Mucosa of gallbladder (tissue), 1 donor: ENCODE measurements at places on chromosomes 11 and 22.

DNA sequence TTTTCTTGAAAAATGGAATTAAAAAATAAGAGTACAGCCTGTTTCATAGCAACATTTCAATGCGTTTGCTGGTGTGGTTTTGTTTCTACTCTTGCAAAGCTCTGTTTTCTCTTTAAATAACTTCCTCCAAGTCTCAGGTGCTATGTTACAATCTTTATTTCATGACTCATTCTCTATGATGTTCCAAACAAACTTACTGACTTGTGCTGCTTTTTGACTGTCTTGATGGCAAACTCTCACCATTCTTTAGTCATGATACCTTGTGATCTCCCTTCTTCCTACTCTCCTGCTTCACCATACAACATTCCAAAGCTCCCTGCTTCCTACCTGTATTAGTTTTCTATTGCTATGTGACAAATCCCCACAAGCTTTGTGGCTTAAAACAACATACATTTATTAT lies 166.1 kb downstream of the C11orf91 start:
- DNase-seq = no peak

- DNase-seq = no peak
Observed at GRCh38 chr11:62555464-62556107, 9.0 kb upstream of the AHNAK start.

- DNase-seq = peak; percentile 52
Observed at GRCh38 chr11:73323464-73323863, 15.4 kb downstream of the ARHGEF17 start.

GRCh38 chr11:61526956-61527731 lies 18.6 kb downstream of the LRRC10B start:
- no peak for DNase-seq

- DNase-seq = peak; percentile 7
Observed at GRCh38 chr22:48949375-48950149, 878.1 kb downstream of the BRD1 start.

- peak; percentile 54 for DNase-seq
Observed at GRCh38 chr11:130124096-130124495, 35.5 kb upstream of the ST14 start.

DNA sequence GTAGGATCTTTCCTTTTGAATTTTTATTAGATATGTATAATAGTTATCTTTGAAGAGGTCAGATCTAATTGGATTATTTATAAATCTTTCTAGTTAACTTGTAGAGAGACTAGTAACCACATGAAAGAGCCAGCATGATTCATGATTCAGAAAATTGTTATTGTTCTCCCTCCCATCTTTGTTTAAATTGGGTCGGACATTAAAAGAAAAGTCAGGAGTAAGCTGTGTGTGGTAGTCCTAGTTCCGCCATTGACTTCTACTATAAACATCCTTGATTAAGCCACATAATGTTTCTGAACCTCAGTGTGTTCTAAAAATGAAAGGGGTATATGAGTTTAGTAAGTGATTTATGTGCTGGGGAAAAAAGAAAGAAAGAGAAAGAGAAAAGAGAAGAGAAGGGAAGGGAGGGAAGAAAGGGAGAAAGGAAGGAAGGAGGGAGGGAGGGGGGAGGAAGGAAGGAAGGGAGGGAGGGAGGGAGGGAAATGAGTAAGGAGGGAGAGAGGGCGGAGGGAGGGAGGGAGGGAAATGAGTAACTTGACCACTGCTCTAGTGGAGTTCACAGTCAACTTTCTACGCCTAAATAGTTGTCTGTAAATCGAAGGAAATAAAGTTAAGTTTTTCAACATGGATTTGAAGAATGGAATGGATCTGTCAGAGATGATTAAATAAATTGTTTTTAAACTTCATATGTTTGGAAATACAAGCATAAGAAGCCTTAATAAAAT lies 32.9 kb downstream of the SIK2 start:
- no peak for DNase-seq

DNA sequence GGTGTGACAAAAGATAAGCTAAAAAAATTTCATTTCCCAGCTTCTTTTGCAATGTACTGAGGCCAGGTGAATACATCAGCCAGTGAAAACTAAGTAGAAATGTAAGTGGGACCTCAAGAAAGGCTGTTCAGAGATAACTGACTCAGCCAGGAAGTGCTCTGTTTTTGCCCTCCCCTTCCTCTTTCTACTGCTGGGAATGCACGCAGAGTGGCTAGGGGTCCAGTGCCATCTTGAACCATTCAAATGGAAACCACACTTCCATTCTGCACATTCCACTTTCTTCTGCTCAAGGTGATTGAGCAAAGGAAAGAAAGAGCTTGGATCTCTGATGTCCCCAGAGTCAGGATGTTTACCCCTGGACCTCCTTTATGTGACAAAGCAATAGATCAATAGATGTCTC lies 27.8 kb upstream of the LMO2 start:
- DNase-seq = no peak

DNA sequence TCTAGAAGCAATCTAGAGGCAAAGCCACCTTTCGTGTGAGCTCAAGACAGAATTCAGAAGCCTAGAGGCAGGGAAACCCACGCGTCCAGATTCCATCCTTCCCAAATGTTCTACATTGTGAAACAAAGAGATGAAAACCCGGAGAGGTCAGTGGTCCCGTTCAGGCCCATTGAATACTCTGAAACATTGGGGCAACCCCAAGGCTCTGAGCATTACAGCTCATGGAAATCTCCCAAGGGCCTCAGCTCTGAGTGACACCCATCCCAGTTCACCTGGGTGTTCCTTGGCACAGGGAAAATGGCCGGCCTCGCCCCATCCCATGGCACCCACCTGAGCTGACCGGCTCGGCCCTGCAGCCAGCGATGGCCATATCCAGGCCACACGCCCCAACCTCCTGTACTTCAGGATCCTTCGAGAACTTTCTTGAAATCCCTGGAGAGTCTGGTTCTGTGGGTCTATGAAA lies 128.6 kb upstream of the FGF3 start:
- DNase-seq = no peak

GRCh38 chr11:119094816-119095065 lies 6.9 kb downstream of the DPAGT1 start:
- peak; percentile 85 for DNase-seq

DNA sequence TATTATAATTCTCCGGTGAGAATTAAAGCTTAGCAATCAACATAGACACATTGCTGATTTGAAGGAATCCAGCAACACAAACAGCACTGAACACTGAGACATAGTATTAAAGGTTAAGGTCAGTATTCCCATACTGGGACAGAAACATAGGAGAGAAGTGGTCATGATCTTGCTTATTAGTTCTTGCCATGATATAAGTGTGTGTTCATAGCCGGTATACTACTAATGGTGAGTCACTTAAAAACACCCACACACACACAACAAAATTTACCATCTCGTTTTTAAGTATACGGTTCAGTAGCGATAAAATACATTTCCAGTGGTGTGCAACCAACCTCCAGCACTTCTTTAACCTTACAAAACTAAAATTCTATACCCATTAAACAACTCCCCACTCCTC lies 96.3 kb downstream of the C11orf65 start:
- DNase-seq = no peak

DNA sequence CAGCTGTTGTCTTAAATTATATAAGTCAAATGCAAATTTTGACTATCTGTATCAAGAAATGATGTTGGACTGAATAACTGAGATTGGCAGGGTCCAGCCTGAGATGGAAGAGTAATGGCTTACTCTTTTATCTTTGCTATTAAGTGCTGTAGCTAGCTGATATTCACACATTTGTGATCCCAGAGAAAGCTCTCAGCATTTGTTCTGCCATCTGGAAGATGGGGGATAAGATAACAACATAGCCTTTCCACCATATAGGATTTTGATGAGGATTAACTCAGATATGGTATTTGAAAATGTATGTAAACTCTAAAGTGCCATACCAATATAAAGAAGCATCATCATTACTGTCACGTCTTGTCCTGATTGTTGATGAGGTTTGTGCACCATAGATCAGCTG lies 1063.2 kb upstream of the TENM4 start:
- DNase-seq = no peak

DNA sequence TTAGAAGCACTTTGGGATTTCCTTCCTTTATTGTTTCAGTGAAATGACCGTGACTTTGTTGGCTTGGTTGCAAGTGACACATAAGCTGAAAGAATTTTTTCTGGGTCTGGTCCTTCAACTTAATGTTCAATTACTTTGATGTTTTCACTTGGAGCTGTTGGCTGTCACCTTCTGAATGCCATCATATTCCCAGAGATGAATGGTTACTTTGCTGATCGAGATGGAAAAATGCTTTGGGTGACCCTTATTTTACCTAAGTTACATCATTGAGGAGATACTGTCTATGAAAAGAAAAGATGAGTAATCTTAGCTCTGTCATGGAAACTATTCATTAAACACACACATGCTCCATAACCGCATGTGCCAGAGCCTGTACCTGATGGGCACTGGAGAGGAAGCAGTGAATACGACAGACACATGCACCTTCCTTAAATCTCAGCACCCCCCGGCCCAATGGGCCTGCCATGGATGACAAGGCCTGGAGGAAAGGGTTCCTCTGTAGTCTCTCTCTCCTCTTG lies 76.9 kb downstream of the TENM4 start:
- no peak for DNase-seq

DNA sequence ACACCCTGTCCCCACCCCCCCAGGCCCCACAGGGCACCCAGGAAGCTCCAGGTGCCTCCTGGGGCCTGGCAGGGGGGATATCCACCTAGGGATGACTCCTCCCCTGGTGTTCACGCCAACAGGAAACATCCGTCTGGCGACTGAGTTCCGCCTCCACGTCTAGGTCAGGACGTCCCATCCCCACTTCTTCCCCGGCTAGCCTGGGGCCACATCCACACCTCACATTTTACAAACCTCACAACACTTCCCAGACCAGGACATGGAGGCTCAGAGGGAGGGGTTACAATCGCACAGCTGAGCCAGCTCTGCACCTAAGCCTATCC lies 21.0 kb downstream of the MAFF start:
- peak; percentile 57 for DNase-seq

DNA sequence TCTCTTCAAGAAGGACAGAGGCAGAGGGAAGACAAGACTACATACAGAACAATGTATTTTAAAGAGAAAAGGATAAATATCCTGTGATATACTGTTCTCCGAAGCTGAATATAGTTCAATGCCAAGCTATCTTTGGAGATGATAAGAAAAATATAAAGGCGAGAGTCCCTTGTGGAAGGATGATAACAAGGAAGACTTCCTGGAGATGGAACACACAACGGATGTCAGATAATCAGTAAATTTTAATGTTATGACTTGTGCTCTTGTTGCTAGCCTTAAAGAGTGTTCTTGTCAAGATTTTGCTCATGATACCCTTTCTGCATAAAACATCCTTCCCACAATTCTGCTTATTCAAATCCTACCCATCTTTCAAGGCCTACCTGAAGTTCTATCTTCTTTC lies 6.8 kb upstream of the CTR9 start:
- DNase-seq = no peak

DNA sequence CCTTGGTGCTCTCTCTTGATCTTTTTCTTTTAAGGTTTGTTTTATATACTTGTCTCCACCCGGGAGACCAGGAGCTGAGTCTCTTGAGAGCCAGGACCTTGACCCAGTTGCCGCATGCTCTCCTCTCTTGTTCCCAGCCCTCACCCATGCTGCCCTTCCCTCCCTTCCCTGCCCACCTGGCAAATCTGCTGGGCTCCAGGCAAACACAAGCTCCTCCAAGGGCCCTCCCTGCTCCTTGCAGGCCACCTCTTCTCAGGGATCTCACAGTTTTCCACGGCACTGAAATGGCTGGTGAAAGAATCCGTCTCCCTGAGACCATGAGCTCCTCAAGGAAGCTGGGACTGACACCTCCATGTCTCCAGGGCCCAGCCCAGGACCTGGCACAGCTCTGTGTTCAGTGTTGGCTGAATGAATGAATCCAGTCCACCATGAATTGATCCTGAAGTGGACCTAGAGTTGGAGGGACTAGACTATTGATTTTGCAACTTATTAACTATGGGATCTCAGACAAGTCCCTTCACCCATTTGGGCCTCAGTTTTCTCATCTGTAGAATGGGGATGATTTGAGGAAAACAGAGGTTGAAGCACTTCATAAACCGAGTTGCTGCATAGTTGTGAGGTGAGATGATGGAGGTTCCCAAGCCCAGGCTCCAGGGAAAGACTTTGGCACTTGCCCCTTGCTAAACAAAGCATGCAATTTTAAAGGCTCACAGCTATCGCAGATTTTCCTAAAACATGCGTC lies 25.1 kb upstream of the FBLN1 start:
- DNase-seq = no peak

DNA sequence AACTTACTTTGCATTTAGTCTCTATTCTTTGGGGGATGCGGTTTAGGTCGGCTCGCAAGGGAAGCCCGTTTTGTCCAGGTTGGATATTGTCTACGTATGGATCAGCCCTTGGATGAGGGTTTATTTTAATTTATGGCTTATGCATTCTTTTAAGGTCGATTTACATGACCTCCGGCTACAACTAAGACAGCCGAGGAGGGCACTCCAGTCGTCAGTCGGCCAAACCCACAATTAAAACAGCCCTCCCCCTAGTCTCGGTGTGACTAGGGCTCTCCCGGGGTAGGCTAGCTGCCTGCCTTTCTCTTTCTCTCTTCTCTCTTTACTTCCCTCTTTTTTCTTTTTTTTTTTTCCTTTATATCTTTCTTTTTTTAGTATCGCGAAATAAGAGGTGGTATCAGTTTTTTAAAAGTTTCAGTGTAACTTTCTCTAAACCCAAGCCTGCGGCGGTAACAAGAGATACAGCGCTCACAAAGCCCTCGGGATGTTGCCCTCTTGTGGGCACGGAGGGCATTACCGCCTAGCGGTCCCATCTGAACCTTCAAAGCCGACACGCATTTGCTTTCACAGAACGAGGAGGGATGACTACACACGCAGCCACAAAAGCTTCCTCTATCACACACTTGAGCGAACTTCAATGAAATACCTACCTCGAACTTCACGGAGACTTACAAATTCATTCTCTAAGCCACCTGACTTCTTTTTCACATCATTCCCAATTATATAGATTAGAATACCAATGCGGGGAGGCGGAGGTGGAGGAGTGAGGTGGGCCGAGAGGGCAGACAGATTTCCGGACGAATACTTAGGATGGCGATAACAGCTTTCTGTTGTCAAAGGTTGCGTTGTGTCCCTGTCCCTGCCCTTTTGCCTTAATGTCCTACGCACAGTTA lies 132.3 kb upstream of the C11orf58 start:
- DNase-seq = peak; percentile 95

- DNase-seq = no peak
Observed at GRCh38 chr11:126414615-126415014, 59.1 kb downstream of the ST3GAL4 start.

GRCh38 chr11:76613901-76614300 lies 56.6 kb downstream of the LRRC32 start:
- DNase-seq = no peak

DNA sequence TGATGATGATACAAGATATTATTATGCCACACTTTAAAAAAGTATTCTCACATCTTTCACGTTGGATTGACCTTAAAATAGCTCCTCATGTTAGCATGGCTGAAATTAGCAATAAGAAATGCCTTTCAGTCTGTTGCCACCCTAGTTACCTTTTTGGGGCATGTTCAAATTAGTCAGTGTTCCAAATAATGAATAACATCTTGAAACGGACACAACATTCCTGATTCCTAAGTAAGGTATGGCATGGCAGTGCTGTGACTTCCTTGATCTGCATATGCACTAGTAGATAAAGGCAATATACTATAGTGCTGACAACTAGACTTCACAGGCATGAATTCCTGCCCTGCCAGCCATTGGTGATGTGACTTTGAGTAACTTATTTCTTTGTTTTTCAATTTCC lies 914.5 kb downstream of the METTL15 start:
- no peak for DNase-seq
